Fibroblast of skin of back (primary cell): ENCODE measurements at places on chromosomes 2 and 18.

DNA sequence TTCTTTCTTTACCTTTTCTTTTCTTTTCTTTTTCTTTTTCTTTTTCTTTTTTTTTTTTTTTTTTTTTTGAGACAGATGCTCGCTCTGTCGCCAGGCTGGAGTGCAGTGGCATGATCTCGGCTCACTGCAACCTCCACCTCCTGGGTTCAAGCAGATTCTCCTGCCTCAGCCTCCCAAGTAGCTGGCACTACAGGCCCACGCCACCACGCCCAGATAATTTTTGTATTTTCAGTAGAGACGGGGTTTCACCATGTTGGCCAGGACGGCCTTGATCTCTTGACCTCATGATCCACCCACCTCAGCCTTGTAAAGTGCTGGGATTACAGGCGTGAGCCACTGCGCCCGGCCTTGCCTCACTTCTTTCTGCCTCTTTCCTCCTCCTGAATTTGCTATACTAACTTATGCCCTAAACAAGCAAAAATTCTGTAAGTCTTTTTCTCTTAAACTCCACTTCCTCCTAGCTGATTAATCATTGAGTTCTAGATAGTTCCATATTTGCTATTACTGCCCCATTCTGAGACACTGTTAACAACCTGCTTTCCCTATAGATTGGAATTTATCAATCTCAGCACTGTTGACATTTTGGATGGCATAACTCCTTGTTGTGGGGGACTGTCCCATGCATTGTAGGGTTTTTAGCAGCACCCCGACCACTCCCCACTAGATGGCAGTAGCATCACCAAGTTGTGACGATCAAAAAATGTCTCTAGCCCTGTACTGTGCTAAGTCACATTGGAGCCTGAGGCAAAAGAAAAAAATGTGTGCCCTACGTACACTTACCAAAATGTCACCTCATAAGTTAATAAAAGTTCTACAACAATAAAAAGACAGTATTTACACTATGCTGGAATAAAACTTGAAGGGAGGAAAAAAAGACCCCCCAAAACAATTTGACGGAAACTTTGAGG, 16.4 kb upstream of the THADA start:
- peak; percentile 74 for DNase-seq

DNA sequence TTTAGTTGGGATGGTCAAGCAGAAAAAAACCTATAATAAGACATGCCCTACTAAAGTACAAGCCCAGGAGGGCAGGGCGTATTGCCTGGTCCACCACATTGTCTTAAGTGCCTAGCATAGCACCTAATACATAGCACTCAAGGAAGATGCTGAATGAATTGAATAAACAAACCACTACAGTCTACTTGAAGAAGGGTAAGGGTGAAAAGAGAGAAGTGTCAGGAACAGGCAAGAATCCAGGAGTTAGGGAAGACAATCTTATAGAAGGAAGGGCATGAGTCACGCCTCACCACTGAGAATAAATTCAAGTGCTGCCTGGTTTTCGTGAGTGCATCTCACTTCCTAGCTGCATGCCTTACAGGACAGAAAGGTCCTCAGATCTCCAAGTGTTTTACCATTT, 13.9 kb downstream of the SLC19A3 start:
- DNase-seq, result no peak

- DNase-seq, result no peak
Measured at GRCh38 chr18:58110398-58110797, 66.4 kb downstream of the NEDD4L start.

DNA sequence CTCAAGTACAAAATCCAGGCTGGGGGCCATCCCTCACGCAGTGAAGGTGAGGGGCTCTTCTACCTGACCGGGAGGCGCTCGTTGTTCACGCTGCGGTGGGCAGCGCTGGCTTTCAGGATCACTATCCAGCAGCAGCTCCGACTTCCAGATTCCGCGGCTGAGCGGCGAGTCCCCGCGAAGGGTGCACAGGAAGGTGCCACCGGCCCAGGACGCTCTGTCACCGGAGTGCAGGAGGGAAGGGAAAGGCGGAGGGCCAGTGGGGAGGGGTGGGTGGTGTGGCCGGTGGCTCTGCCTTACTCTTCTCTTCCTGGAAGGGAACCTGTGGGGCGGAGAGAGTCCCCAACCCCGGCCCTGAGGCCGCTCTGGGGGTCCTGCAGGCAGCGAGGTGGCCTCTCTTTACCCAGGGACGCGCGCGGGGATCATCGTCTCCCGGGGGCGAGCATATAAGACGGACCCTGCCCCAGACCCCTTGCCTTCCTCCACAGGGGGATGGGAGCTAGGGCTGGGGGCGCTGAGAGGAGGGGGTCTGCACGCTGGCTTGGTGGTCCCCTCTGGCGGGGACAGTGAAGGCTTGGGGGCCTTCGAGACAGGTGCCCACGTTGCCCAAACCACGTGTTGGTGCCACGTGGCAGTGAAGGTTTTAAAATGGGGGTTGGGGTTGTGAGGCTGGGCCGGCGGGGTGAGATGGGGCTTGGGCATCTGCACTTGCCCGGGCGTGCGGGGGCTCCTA, 26.9 kb upstream of the HS6ST1 start:
- DNase-seq, result no peak

DNA sequence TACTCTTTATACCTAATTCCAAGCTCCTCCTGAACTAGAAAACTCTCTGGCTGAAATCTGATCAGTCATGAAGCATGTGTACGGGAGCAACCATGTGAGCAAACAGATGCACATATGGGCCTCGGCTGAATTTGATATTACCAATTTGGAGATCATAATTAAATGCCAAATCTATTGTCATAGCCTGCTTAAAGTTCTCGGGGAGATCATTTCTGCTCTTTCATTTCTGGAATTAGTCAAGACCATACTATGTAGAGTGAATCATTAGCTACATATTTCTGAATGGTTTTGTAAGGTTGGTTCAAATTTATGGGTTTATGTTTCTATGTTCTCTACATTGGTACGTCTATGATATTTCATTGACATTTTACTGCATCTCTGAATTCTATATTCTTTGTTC, 205.5 kb downstream of the UBE2E3 start:
- DNase-seq, result peak; percentile 37

DNA sequence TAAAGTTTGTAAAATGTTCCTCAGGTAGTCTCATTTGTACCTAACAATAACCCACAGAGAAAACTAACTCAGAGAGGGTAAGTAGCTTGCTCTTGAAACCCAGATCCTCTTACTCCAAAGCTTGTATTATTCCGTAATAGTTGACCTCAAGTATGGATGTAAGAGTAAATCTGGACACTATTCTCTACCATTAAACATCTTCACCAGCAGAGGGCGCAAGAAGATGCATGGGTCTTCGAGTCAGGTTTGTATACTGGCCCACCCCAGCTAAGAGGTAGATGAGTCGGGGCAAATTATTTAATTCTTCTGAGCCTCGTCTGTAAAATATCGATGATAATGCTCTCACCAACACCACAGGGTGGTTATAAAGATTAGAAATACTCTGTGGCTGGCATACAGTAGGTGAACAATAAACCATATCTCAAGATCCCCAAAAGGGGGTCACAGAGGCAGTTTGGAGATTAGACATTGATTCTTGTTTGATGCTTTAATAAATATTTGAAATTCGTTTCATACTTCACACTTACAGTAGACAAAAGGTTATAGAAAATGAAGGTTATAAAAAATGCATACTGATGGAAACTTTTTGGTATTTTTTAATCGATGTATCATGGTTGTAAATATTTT, 3.5 kb upstream of the CABLES1 start:
- DNase-seq, result peak; percentile 76

- DNase-seq, result no peak
Measured at GRCh38 chr2:68623820-68624219, 19.6 kb upstream of the PROKR1 start.

GRCh38 chr2:81767187-81767912, 1462.8 kb upstream of the LRRTM1 start:
- peak; percentile 79 for DNase-seq

DNA sequence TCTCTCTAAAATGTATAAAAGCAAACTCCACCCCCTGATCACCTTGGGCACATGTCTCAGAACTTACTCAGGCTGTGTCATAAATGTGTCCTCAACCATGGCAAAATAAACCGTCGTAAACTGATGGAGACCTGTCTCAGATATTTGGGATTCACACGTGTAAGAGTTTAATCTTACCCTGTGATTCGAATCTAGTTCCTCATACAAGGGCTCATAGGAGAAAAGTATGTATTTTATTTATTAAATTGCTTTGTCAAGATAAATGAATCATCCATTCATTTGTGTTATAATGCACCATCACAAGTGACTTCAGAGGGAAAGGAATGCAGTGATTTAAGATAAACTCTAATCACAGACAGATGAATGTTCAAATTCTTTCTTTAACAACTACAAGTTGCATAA, 712.5 kb upstream of the LRATD1 start:
- peak; percentile 0 for DNase-seq

- no peak for DNase-seq
Measured at GRCh38 chr2:241618296-241618805, 18.6 kb downstream of the THAP4 start.

GRCh38 chr2:70826696-70827350, 6.4 kb upstream of the CLEC4F start:
- DNase-seq, result no peak

- DNase-seq, result no peak
Measured at GRCh38 chr2:38722271-38723061, 28.7 kb downstream of the SRSF7 start.

GRCh38 chr2:230627806-230628724, 84.6 kb upstream of the CAB39 start:
- DNase-seq, result peak; percentile 42

- DNase-seq, result peak; percentile 70
Measured at GRCh38 chr2:97806738-97807618, 93.6 kb downstream of the ZAP70 start.

GRCh38 chr2:96903815-96904214, 33.9 kb upstream of the SEMA4C start:
- DNase-seq, result no peak

GRCh38 chr2:37625156-37625555, 46.3 kb downstream of the CDC42EP3 start:
- peak; percentile 91 for DNase-seq

GRCh38 chr2:48508461-48509124, 21.4 kb upstream of the STON1 start:
- DNase-seq, result peak; percentile 67

GRCh38 chr2:61770746-61771145, 83.1 kb downstream of the FAM161A start:
- DNase-seq, result no peak

- peak; percentile 67 for DNase-seq
Measured at GRCh38 chr2:241315879-241316631, at the start of gene SEPTIN2. Gene SEPTIN2 (plus strand): TSS chr2:241315925. CDS start chr2:241324233, 8,308 bp downstream.

DNA sequence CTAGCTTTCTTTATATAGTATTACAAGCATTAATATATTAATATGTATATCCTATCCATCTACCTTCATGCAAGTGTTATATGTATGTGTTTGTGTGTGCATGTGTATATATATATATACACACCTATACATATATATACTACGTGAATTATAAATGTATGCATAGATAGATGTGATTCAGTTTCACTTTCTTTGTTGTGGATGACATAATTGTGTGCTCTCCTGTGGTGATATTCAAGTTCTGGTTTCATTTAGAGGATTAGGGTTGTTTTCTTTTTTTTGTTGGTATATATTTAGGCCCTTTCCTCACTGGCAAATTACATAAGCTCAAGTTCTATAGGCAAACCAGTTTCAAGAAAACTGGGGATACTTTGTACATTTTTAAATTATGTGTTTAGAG, 225.7 kb upstream of the FANCL start:
- DNase-seq, result no peak

GRCh38 chr2:201128933-201129505, 13.1 kb downstream of the CFLAR start:
- peak; percentile 89 for DNase-seq

- DNase-seq, result no peak
Measured at GRCh38 chr2:239569401-239570090, 168.7 kb upstream of the HDAC4 start.

GRCh38 chr2:234710587-234710986, 213.7 kb upstream of the ARL4C start:
- no peak for DNase-seq

DNA sequence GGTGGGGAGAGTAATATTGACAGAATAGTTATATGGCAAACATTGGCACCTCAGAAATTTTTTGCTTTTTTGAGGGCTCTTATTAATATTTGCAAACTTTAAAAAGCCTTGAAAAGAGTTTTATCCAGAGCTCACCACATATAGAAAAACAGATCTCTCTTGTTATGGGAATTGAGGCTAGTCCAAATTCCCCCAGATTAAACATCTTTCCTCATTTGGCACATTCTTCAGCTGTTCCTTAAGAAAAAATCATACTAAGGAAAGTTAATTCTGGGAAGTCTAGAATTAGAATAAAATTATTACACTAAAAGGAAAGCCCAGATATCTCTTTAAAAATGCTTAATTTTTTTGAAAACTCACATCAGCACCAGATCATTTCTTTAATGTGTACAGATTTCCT, 5.6 kb downstream of the TFPI start:
- DNase-seq, result no peak

DNA sequence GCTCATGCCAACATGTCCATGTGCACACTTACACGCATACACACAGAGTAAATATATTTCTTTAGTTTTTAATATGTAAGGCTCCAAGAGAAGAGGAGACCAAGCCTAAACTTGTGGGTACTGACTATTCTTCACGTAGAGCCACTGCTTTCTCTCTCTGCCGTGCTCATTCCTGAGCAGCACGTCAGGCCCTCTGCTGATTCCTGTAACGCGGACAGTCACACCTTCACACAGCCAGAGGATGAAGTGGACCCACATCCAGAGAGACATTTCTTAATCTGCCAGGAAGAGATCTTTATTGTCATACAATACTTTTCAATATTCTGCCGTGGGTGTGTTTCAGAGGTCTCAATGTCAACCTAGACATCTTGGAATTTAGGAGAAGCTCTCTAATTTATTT, 560.7 kb downstream of the STK39 start:
- no peak for DNase-seq

- DNase-seq, result peak; percentile 30
Measured at GRCh38 chr2:147204102-147204501, 640.7 kb upstream of the ACVR2A start.

- DNase-seq, result no peak
Measured at GRCh38 chr18:688323-688722, 24.1 kb downstream of the ENOSF1 start.

- DNase-seq, result no peak
Measured at GRCh38 chr2:8421658-8422449, 260.0 kb upstream of the ID2 start.

DNA sequence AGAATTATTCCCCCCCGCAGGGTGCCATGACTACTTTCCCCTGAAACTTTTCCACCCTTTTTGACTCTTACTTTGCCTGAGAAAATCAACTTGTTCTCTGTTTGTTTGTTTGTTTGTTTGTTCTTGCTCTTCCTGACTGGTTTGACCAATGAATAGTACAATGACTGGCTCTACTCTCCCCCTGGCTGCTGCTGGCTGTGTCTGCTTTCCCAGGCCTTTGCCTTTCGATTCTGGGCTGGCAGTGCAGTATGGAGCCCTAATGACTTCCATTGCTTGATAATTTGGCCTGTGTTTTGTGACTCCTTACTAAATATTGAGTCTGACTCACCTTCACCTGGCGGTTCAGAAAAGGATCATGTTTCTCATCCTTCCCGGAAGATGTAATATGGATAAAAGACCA, 241.1 kb downstream of the TMEM182 start:
- no peak for DNase-seq

DNA sequence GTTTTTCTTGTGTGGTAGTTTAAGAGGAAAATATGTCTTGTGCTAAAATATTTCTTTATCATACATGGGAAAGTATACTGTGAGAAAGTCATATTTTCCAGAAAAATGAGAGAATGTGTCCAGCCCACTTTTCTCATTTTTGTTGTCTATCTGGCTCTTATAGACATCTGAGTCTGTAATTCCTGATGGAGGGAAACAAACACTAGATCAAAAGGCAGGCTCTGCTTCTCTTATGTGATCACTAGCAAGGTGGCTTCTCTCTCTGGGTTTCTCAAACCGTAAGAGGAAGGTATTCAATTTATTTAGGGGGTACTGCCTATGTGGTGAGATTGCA, 40.0 kb upstream of the PEX13 start:
- DNase-seq, result no peak
